ENCODE measurements at places on chromosomes 4 and X. TPM values are rescaled to one million over a fixed set of nuclear protein-coding genes. Genes with fewer than 3 reads are reported as not detected.

The RGN gene
- not detected for total RNA-seq

The CYLC1 gene
- total RNA-seq, result not detected

The PRRG3 gene
- not detected for total RNA-seq

The CLDN22 gene
- 0.60 TPM for total RNA-seq

The BLOC1S4 gene
- 18.9 TPM for total RNA-seq

The PLXNB3 gene
- total RNA-seq, result 1.2 TPM

The DOCK11 gene
- total RNA-seq, result 108 TPM

The NEUROG2 gene
- total RNA-seq, result not detected

The PROM1 gene
- not detected for total RNA-seq

The MMRN1 gene
- 1.2 TPM for total RNA-seq

The SYTL5 gene
- not detected for total RNA-seq

The CACNA1F gene
- total RNA-seq, result 0.48 TPM

The PPP1R2C gene
- total RNA-seq, result not detected

The SRPK3 gene
- not detected for total RNA-seq

The PGAM4 gene
- not detected for total RNA-seq

The TACC3 gene
- total RNA-seq, result 23.4 TPM

Data from natural killer cell (primary cell).